ENCODE measurements at places on chromosomes 6 and 20.

GRCh38 chr6:143293523-143293922 lies 157.0 kb downstream of the ADAT2 start:
- DNase-seq: no peak

DNA sequence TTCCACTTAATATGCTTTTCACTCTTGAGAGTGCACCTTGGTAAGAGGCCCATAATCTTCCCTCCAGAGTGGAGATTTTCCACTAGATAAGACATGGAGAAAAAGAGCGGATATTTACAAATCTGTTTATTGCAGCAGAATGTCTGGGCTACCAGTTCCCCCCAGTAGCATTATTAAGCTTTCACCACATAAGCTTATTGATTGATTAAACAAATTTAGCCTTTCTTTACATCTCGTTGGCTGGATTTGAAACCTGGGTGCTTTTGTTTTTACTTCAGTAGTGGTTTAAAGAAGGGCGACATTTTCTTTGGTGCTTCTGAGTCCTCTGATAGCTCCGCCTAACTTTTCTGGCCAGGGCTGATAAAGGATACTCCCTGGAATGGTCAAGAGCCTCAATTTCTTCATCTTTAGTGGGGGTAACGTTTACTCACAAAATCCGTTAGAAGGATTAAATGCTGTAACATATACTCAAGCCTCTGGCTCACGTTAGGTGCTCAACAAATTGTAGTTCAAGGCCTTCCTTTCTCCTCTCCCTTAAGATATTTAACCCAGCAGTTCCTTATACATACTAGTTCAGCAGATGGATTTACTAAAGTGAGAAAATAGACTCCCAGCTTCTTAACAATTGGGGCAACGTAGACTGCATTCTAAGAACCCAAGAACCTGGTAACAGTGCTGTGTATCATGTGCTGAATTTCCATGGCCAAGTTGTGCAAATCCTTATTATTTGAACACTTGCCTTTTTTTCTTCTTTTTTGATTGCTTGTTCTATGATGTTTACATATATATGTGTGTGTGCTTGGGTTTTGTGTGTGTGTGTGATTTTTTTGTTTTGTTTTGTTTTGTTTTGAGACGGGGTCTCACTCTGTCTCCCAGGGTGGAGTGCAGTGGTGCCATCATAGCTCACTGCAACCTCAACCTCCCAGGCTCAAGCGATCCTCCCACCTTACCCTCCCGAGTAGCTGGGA lies 91.4 kb downstream of the RREB1 start:
- DNase-seq: no peak

GRCh38 chr6:113591896-113592827 lies 265.0 kb upstream of the MARCKS start:
- DNase-seq: no peak

DNA sequence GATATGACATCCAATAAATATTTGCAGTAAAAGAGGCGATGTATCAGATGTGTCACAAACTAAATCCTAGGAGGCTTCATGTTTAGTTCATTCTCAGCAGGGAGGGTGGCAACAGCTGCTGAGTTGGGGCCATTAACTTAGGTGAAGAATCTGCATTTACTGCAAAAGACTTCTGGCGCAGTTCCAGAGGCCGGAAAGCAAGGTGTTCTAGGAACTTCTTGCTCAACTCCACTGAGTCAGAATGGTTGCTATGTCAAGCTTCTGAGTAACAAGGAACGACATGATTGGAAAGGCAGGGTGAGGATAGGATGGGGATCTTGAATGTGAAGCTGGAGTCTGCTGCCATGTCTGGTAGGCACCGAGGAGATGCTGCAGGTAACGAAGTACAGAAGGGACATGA lies 11.7 kb downstream of the ADNP start:
- DNase-seq: no peak

DNA sequence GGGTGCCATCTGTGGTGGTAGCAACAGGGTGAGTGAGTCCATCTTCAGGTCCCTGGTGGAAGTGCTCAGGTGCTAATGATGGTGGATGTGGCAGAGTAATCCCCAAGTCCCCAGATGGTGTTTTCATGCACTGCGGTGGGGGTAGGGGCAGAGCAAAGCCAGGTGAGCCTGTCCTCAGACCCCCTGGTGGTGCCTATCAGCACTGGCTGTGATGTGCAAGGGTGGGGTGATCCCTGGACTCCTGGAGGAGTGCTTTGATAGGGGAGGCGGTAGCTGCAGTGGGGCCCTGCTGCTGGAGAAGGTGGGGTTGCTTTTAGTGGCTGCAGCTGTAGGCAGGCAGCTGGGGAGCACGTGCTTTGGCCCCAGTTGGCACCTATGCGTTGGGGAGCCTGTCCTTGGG lies 70.8 kb downstream of the CCDC170 start:
- no peak for DNase-seq

DNA sequence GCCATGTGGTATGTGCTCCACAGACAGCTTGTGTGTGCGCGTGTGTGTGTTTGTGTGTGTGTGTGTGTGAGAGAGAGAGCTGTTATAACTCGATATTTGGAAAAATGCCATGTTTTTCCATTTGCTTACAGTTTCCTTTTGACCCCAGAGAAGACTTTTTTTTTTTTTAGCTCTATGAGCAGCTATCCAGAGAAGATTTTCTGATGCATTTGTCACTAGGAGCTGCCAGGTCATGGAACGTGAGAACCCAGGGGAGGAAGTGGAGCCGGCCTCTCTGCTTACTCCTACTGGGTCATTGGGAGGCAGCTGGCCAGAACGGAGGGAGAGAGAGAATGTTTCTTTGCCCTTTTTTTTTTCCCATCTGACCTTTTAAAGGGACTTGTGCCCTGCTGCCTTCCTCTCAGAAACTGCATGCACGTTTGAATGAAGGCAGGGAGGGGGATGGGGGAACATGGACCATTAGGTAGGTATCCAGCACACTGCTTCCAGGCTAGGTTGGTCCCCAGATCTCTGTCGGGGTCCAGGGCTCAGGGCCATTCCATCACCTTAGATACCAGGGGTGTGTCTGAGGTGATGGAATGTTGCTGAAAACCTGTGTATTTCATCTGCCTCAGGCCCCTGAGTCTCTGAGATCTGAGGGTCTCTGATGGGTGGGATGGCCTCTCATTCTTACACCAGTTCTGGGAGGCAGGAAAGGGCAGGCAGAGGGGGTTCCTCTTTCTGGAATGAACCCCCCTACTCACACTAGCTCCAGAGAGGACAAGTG lies 11.2 kb upstream of the MRPS18A start:
- DNase-seq: peak; percentile 47

GRCh38 chr6:680251-680650 lies 12.7 kb downstream of the EXOC2 start:
- no peak for DNase-seq

GRCh38 chr6:134176264-134176975 lies 124.0 kb upstream of the SLC2A12 start:
- DNase-seq: no peak

- DNase-seq: no peak
Measured at GRCh38 chr6:142825760-142826159, 119.2 kb downstream of the HIVEP2 start.

GRCh38 chr6:137927777-137928218 lies 60.7 kb downstream of the TNFAIP3 start:
- no peak for DNase-seq

DNA sequence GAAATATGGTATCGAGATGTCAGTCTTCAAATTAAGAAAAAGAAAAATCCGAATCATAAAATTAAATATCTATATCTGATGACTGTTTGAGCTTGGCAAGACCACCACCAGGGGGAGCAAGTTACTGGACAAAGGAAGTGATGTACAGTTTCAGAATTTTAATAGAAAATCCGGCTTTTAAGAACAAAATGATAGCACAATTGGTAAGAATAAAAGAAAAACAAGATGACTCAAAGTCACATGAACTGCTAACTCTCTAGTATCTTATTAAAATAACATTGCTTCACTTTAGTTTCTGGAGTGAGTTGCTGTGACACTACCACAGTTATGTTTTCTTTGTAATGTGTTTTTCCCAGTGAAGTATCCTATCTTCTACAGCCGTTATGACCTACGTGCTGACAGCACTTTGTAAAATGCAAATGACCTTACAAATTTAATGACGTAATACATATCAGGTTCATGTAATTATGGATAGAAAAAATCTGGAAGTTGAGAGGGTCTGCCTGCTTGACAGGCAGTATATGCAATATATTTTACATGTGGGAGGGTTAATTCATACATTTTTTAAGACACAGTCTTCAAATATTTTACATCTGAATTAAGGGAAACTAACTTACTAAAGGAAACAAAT lies 405.3 kb upstream of the HS3ST5 start:
- DNase-seq: no peak

- DNase-seq: no peak
Measured at GRCh38 chr20:3043322-3043721, at the start of gene GNRH2. TSS of gene GNRH2 (plus strand) at chr20:3043622. CDS start at chr20:3044415, 793 bp downstream.

GRCh38 chr20:58877050-58877975 lies 24.8 kb downstream of the GNAS start:
- DNase-seq: no peak

DNA sequence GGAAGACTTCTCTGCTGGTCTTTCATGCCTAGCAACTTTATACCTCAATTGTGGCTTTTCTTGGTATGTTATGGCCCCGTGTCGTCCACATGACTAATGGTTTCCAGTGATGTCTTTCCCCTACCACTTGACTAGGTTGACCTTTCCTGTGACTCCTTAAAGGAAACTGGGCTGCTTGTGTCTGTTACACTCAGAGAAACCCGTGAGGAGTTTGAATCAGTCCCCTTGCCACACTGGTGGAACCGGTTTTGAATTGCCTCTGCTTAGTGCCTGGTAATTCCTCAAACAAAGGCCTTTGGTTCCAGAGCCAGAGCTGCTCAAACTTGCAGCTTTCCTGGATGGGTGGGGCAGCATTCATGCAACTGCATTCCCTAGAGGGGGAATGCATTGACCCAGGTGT lies 21.9 kb downstream of the ECT2L start:
- DNase-seq: peak; percentile 6

DNA sequence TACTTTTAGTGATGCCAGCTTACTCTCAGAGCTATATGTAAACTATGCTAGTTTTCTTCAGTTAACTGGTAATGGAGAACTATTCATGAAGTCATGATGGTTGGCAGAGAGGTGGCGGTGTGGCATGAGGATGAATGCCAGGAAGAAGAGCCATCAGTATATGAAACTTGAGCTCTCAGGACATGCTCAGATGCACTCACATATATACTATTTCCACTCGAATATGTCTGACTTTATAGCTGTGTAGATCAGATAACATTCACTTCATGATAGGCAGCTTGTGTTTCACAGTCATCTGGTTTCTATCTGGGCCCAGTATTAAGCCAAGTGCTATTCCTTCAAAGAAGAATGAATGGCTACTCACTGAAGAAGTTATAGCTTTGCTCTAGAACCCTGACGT lies 46.2 kb upstream of the CEP85L start:
- no peak for DNase-seq

DNA sequence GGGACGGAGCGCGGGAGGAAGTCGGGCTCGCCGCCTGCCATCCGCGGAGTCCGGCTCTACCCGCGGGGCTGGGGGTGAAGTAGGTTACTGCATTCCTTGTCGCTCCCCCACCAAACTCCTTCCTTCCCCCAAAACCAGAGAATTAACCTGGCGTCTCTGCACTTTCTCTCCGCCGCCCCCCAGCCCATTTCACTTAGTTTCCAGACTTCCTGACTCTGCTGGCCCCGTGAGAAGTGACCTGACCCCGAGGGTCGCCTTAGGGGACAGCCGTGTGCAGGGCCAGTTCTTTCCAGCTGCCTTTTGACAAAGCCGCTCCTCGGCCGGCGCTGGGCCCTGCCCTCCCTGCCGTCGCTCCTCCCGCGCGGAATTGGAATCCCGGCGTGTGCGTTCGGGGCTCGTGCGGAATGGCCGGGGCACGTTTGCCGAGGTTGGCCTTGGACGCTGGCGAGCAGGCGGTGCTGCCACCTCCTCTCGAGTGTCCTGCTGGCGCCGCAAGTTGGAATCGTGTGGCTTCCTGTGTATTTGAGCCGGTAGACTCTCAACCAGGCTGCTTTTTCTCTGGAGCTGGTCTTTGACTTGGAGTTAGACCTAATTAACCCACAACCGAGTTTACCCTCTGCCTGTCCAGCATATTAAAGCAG lies 650 bp downstream of the DCBLD1 start:
- peak; percentile 12 for DNase-seq

DNA sequence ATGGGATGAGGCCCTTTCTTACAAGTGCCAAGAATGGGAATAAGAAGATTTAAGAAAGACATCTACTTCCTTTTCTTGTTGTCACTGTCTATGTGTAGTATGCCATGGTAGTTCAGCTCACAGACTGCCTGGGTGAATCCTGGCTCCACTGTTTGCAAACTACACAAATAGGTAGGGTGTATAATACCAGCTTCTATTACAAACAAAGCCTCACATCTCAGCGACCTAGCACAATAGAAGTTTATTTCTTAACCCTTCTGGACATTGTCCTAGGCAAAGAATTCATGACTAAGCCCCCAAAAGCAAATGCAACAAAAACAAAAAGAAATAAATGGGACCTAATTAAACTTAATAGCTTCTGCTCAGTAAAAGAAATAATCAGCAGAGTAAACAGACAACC lies 74.5 kb downstream of the LINC00237 start:
- no peak for DNase-seq
